ENCODE measurements at places on chromosomes 13 and 19.

DNA sequence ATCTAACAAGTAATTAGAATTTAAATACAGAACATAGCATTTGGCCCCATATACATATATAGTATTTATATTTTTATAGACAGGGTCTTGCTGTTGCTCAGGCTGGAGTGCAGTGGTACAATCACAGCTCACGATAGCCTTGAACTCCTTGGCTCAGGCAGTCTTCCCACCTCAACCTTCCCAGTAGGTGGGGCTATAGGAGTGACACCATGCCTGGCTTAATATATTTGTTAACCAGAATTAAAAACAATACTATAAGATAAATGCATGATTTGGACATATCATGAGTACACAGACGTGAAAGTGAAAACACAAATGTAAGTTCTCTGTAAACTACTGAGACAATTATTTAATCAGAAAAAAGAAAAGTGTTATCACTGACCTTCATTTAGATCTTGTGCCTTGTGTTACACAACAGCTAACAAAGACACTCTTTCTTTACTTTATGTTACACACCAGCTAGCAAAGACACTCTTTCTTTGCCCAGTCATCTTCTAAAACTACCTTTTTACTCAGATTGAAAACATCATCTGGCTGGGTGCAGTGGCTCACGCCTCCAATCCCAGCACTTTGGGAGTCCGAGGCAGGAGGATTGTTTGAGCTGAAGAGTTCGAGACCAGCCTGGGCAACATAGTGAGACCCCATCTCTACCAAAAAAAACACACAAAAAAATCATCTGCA, 22.6 kb downstream of the CARS2 start:
- no peak for DNase-seq

DNA sequence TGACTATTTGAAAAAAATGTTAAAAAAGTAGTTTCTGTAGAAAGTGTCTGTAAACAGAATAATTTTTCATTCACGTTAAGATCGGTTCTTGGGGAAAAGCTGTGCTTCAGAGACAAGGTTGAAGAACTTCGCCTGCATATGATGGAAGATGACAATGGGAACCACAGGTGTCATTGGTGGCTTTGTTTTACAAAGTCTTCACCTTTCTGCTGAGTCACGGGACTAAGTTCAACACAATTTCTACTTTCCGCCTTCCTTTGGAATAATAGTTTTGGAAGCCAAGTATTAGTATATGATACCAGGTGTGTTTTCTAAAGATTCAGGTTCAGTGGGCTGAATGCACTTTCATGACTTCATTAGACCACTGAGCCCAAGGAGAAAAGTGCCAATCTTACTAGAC, 155.6 kb upstream of the RNF113B start:
- DNase-seq: no peak

GRCh38 chr13:30787738-30788525, 52.6 kb downstream of the ALOX5AP start:
- no peak for DNase-seq

GRCh38 chr19:31583148-31583547, 233.9 kb upstream of the TSHZ3 start:
- no peak for DNase-seq

- no peak for DNase-seq
These were observed 19.3 kb downstream of the ENOX1 start for GRCh38 chr13:43767341-43767931.

DNA sequence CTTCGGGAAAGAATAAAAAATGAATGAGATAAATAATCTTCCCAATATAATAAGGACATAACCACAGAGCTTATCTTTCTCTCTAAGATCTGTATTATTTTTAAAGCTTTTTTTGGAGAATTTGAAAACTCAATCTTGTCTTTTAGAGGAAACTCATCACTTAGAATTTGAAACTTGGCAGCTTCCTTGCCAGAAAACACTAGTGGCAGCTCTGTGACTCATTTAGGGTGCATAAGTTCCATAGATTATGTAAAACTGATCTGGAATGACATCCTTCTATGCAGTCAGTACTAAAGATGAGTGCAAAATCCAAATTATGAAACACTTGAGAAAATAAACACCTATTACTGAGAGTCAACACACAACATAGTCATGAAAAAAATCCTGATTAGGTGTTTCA, 848.0 kb downstream of the DACH1 start:
- no peak for DNase-seq

DNA sequence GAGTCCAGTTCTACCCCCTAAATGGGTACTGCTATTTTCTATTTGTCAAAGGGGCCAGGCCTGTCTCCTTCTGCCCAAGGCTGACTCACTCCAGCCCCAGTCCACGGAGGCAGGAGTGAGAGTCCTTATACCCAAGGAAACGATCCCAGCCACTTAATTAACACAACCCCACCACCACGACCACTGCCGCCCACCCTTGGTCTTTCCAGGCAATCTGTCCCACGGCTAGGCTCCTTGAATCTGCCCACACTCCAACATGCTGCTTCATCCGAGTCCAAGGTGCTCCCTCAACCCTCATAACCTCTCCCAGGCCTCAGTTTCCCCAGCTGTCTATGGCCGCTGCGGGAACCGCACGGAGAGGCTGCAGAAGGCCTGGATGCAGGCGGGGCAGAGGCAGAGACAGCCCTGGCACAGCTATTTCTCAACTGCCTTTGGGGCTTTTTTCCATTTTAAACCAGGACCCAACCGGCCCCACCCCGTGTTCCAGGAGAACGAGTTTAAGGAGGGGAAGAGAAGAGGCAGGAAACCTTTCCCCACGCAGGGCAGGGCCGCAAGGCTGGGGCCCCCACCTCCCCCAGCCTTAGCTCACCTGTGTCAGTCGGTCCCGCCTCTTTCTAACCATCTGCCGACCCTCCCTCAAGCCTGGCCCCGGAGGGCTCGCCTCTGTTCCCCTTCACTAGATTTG, 746 bp downstream of the RAB3D start:
- no peak for DNase-seq

DNA sequence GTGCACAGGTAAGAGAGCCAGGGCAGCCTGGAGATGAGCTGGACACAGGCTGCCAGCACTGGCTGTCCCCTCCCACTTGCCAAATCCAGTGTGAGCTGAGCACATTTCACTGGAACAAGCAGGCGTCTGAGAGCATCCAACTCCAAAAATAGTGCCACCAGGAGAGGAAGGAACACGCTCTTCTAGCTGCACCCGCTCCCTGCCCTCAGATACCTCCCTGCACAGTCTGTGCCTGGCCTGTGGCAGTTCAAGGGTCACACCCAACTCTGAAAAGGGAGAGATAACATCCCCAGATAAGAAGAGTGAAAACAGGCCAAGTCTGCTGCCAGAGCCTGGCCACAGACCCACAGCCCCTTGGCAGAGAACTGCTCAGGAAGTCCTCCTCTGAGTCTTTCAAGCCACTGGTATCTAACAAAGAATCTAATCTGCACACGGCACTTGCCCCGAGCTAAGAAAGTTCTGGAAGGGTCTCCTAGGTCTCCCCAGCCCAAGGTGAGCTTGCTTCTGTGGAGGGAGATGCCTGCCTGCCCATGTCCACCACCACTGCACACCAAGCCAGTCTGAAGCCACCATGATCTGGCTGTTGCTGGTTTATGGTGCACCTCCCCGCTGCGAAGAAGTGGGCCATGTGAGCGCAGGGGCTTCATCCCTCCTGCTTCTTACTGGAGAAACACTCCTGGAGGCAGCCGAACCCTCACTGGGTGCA, 14.7 kb downstream of the ELL start:
- no peak for DNase-seq

GRCh38 chr13:25958986-25959385, 92.8 kb downstream of the SHISA2 start:
- DNase-seq: no peak

- no peak for DNase-seq
These were observed 8.3 kb downstream of the RPS19 start for GRCh38 chr19:41868120-41868988.
